RPMI7951 (cell line): ENCODE measurements at places on chromosomes 2 and 18. TPM values are rescaled to one million over a fixed set of nuclear protein-coding genes. Genes with fewer than 3 reads are reported as not detected.

The TMEM178A gene
- total RNA-seq = 0.10 TPM in 1 of 2 replicates, not detected in the other

The LIPG gene
- total RNA-seq = 0.60 and 2.2 TPM in 2 replicates

The BCL2 gene
- total RNA-seq = 0.84 and 1.4 TPM in 2 replicates

The GCG gene
- total RNA-seq = 0.24 and 0.39 TPM in 2 replicates

The BOD1L2 gene
- total RNA-seq = not detected in 2 replicates

The GRP gene
- not detected in 2 replicates for total RNA-seq

The C2orf78 gene
- total RNA-seq = not detected in 2 replicates

The LYG1 gene
- 0.49 and 2.4 TPM in 2 replicates for total RNA-seq

The C2orf66 gene
- 0.12 TPM in 1 of 2 replicates, not detected in the other for total RNA-seq

The MALL gene
- 3.8 and 4.2 TPM in 2 replicates for total RNA-seq

The AGXT gene
- total RNA-seq = 0.10 and 0.24 TPM in 2 replicates

The POTEI gene
- total RNA-seq = not detected in 2 replicates

The BOLL gene
- not detected in 2 replicates for total RNA-seq

The EML6 gene
- total RNA-seq = 0.72 and 2.1 TPM in 2 replicates

The STEAP3 gene
- 27.3 and 32.2 TPM in 2 replicates for total RNA-seq

The ALLC gene
- not detected in 2 replicates for total RNA-seq

The AQP12A gene
- total RNA-seq = not detected in 2 replicates

The COBLL1 gene
- 0.39 and 0.96 TPM in 2 replicates for total RNA-seq

The MOB4 gene
- 80.6 and 103 TPM in 2 replicates for total RNA-seq

The CFAP53 gene
- 0.36 and 0.68 TPM in 2 replicates for total RNA-seq

The GLI2 gene
- 3.2 and 3.9 TPM in 2 replicates for total RNA-seq

The CFC1 gene
- total RNA-seq = not detected in 2 replicates

The CTNNA2 gene
- not detected in 2 replicates for total RNA-seq
